ENCODE measurements at places on chromosomes 16 and 17.

- no peak for DNase-seq
Measured at GRCh38 chr17:57755480-57756070, 10.5 kb upstream of the CCDC182 start.

- DNase-seq, result no peak
Measured at GRCh38 chr17:43732958-43733357, 25.6 kb downstream of the SOST start.

DNA sequence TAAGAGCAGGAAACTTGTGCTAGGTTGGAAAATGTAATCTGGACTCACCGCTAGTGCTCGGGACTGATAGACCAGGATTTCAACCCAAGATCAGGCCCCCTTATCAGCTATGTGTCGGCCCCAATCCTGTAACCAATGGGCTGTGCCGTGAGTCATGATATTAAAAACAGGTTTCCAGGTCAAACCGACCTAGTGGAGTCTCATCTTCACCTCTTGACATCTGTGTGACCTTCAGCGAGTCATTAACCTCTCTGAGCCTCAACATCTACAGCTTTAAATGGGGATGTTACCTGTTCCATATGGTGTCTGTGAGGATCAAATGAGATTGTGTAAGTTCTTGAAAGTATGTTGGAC, 512 bp downstream of the PMM2 start:
- DNase-seq, result no peak

DNA sequence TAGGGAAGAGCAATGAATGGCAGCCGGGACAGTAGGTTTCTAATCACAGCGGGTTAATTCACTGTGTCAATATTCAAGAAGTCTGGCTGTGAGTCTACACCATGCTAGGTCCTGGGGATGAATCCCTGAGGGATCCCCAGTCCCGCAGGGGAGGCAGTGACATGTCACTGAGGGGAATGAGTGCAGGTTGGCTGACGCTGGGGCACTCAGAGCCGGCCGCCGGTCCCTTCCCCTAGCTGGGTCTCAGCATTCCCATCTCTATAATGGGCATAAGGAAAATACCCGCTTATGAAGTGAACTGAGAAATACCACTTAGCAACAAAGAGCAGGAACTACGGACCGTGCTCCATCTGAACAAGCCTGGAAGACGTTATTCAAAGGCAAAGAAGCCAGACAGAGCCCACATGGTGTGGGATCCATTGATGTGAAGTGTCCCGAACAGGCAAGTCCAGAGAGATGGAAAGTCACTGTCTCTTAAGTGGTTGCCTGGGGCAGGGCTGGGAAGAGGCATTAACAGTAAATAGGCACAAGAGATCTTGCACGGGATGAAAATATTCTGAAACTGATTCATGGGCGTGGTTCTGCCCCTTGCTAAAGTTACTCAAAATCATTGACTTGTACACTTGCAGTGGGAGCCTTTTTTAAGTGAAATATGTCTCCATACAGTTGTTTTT, 31.9 kb downstream of the PPL start:
- DNase-seq, result no peak

DNA sequence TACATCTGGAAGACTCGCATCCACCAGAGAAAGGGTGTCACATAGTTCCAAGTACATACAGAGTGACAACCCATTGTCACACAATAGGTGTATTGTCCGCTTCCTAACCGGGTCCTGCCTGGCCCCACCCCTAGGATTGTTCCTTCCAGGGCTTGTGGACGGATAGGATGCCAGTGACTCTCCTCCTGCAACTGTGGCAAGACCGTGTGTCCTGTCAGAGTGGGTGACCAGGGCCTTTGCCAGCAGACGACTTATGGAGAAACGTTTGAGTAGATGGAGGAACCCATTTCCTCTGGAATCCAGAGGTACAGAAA, 258.4 kb downstream of the CPPED1 start:
- DNase-seq, result no peak

GRCh38 chr16:50752471-50753235, 10.8 kb downstream of the CYLD start:
- no peak for DNase-seq

DNA sequence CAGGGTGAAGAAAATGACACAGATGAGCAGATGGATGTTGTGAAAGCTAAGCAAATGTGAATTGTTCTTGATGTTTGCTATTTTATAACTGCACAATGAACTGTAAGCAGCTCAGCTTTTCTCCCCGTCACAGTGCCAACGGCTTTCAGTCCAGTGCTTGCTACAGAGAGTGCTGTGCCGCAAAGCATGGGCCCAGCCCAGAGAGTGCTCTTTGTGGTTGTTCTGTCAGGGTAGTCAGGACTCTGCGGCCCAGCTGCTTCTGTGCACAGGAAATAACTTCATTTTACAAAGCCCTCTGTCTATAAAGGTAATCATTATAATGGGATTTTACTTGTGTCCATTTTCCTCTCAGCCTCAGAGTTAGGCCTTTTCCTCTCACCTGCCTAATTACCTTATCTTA, 39.1 kb downstream of the CDRT15 start:
- no peak for DNase-seq

DNA sequence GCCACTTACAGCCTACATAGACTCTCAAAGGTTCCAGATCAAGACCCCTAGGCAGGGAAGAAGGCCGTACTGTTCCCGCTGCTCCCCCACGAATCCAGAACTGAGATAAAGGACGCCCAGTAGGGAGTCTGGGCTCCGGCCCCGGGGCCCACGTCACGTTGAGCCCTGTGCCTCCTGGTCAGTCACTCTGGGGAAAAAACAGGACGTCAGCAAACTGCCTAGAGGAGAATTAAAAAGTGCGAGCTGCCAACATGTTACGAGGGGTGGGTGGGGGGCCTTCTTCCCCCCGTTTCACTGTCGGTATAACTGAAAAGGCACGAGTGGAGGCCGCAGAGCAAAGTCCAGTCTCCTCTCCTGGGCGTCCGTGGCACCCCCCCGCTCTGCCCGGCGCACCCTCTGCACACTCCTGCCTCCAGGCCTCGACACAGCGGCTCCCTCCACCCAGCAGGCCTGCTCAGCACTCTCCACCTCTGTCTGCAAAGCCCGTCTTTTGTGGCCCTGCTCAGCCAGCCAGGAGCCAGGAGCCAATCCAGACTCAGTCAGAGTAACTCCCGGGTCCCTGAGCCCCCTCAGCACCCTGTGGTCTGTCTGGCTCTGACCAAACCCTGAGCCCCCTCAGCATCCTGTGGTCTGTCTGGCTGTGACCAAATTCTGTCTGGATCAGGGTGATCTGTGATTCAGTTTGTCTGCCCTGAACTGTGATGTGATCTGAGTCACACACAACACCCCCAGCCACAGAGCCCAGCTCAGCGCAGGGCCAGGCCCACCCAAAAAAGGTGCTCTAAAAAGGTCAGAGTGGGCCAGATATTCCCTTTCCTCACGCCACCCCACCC, 6.2 kb downstream of the ITGAE start:
- no peak for DNase-seq

- DNase-seq, result no peak
Measured at GRCh38 chr17:74778960-74779359, 2.8 kb upstream of the NAT9 start.

DNA sequence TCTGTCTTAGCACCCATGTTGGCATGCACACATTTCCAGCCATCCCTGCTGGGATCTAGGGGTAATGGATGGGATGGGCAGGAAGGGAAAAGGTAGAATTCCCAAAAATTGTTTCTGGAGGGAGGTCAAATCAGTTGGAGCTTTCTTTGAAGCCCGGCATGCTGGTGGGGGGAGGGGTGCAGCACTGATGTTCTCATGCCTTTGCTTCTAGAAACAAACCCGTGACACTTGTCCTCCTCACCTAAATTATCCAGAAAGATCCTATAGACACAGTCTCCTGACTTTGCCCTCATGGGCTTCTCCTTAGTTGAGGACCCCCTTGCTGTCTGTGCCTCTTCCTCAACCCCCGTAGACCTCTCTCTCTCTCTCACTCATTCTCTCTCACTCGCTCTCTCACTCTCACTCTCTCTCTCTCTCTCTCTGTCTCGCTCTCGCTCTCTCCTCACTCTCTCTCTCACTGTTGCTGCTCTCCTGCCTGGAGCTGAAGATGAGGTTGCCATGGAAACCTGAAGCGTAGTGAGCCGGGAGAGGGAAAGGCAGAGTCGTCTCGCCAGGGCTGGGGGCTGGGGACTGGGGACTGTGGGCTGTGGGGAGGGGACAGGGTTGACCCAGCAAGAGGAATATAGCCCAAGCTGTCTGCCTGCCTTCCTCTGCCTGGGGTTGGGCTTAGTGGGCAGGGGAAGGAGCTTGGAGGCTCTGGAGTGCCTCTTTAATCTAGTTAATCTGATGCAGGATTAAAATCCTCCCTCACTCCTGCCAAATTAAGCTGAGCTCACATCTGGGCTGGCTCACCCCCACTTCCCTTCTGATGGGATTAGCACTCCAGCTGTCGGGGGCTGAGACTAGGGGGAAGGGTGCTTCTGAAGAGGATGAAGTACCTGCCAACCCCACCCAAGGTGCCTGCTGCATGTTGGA, 16.1 kb downstream of the LASP1 start:
- DNase-seq, result no peak

DNA sequence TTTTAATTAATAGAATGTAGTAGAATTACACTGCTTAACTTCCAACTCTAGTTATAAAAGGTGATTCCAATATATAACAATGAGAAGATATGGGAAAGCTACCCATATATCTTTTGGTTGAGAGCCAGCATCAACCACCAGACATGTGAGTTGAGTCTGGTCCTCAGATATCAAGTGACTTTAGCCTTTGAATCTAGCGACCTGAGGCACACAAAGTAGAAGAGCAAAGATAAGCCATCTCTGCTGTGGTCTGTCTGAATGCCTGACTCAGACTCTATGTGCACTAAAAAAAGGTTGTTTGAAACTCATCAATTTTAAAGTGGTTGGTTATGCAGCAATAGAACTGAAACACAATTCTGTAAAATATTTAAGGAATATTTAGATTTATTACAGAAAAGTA, 492.5 kb upstream of the SOX9 start:
- DNase-seq, result no peak

DNA sequence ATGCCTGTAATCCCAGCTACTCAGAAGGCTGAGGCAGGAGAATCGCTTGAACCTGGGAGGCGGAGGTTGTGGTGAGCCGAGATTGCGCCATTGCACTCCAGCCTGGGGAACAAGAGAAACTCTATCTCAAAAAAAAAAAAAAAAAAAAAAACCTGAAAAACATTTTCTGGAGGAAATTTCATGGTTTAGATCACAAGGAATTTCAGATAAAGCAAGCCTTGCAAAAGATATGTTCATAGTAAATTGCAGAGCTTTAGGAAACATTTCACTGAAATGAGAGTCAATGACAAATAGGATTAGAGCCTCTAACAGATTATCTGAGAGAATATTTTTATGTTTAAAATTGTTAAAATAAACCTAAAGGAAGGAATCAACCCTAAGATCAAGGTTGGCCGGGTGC, 3.2 kb downstream of the TAF15 start:
- no peak for DNase-seq

- DNase-seq, result no peak
Measured at GRCh38 chr17:48717367-48718226, 4.7 kb downstream of the PRAC1 start.

GRCh38 chr17:36684134-36684533, 82.8 kb downstream of the MRM1 start:
- no peak for DNase-seq

DNA sequence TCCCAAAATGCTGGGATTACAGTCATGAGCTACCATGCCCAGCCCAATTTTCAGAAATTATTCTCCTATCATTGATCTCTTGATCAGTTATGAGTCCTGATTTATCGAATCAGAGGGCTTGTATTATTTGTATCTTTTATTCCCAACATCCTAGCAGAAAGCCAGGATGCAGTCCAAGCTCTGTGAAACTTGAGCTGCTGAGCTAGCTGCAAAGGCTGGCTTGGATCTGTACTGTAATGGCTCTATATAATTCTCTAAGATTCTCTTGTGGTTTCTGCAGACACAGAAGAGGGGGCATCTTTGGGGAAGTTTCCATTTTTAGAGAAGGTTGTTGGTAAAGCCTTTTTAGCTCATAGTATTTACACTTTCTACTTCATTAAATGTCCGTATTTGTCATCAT, 227.1 kb downstream of the MAP2K4 start:
- no peak for DNase-seq

DNA sequence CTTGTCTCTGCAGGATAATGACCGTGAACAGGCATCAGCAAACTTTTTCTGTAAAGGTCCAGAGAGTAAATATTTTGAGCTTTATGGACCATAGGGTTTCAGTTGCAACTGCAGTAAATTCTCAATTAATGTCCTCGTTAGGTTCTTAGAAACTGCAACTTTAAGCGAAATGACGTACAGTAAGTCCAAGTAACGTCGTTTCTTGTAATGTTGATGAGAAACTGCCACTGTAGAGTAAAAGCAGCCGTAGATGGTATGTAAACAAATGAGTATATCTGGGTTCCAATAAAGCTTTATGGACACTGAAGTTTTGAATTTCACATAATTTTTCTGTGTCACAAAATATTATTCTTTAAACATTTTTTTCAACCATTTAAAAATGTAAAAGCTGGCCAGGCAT, 4.9 kb downstream of the CHD9 start:
- no peak for DNase-seq

DNA sequence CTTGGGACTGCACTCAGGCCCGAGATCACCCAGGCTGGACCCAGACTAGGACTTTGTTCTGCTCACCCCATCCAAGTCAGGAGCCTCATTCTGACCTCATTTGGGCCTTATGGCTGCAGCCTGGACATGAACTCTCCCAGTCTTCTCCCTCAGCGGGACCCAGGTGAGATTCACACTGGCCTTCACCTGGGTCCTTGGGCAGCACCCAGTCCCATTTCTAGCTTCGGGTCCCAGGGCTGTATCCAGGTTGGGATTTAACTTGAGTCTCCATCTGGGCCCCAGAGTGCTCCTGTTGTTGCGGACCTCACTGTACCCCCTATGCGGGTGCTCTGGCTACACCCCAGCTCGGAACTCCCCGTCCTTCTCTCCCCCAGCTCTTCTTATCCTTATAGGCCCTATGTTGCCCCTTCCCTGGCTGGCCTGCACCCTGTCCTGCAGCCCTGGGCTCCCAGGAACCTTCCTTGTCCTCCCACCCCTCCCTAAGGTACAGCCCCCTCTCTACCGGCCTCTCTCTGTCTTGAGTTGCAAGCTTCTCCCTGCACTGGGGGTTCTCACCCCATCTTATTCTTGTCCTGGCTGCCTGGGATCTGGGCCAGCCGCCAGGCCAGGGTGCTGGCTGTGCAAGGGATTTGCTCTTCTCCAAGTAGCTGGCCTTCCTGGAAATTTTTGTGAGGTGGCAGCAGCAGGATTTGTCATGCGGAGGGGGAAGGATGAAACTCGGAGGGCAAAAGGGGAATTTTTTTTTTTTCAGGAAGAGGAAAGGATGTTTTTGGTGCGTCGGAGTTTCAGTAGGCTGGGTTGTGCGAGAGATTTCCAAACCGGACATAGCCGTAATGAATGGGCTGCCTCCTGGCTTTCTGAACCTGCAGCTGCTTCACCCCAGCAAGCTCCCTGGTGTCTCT, 904 bp downstream of the MAP2K3 start:
- no peak for DNase-seq

DNA sequence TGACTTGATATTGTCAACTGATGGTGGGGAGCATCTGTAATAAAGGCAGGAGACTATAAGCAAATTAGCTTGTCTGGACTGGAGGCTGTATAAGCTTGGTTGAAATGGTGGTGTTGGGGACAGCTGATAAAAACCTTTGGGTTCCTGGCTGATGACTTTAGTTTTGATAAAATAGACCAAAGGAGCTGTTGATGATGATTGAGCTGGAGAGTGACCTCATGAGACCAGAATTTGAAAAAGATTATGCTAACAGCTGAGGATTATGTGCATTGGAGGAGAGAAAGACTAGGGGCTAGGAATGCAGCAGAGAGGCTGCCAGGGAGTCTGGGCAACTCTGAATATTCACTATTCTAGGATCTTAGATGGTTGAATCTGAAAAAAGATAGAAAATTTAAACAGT, 8.7 kb upstream of the CDC27 start:
- no peak for DNase-seq

GRCh38 chr16:3021449-3022207, 1.5 kb downstream of the TNFRSF12A start:
- no peak for DNase-seq

- no peak for DNase-seq
Measured at GRCh38 chr16:88378836-88379693, 3.7 kb upstream of the ZNF469 start.

All from NCI-H1417 treated with DMSO at 0.1 percent for 48 hours (cell line).